ENCODE measurements at places on chromosomes 5 and 9. TPM values are rescaled to one million over a fixed set of nuclear protein-coding genes. Genes with fewer than 3 reads are reported as not detected.
A peak's percentile ranks its signal among the peaks of the same experiment; 100 is the strongest.

DNA sequence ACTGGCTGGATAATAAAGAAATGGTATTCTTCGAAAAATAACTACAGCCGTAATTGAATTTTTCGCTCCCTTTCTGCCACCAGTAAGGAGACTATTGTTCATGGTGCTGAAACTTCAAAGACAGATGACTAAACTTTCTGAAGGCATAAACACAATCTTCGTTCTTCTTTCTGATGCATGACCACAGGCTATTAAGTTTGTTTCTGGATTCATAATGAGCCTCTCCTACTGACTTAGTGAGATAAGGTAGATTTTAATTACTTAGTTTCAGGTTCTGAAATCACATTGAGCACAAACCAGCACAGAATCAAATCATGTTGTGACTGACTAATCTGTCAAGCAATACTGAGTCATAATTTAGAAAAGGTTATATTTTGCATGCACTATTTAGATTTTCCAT is 441.8 kb upstream of the CCNG1 start:
- no peaks in the 10 kb centered on the region for H3K36me3 ChIP-seq
- H3K4me3 ChIP-seq, result no peak overlapping the region
- no peaks in the 10 kb centered on the region for H3K27me3 ChIP-seq
- H3K4me1 ChIP-seq, result no peaks in the 10 kb centered on the region
- no peak overlapping the region for H3K27ac ChIP-seq
- DNase-seq, result no peak

DNA sequence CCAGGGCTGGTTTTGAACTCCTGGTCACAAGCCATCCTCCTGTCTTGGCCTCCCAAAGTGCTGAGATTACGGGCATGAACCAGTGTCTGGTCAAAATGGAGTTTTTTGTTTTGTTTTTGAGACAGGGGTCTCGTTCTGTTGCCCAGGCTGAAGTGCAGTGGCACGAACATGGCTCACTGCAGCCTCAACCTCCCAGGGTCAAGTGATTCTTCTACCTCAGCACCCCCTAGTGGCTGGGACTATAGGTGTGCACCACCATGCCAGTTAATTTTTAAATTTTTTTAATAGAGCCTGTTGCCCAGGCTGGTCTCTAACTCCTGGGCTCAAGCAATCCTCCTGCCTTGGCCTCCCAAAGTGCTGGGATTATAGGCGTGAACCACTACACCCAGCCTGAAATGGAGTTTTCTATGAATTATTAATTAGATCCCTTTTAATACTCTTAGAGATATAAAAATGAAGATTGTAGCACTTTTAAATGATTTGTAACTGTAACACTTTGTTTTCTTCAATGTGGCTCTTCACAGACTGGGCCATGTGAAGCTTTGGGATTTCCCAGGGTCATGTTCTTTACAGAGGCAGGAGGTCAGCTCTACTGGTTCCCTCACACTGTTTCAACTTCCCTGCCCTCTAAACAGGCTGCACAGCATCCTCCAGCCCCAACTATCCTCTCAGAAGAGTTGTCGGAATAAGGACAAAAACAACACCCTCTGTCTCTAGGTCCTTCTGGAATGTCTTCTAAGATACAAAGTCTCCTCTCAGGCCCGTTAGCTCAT is 32.7 kb upstream of the SPARC start:
- peaks cover 6% of the 10 kb centered on the region for H3K36me3 ChIP-seq
- no peaks in the 10 kb centered on the region for H3K27me3 ChIP-seq
- H3K27ac ChIP-seq, result no peak overlapping the region
- DNase-seq, result no peak
- no peak overlapping the region for H3K4me3 ChIP-seq

- no peak for DNase-seq
- H3K27me3 ChIP-seq, result peaks cover 45% of the 10 kb centered on the region
- H3K27ac ChIP-seq, result no peak overlapping the region
- H3K36me3 ChIP-seq, result peaks cover 9% of the 10 kb centered on the region
These were observed 47.5 kb upstream of the RNF20 start for GRCh38 chr9:101485924-101486692.

DNA sequence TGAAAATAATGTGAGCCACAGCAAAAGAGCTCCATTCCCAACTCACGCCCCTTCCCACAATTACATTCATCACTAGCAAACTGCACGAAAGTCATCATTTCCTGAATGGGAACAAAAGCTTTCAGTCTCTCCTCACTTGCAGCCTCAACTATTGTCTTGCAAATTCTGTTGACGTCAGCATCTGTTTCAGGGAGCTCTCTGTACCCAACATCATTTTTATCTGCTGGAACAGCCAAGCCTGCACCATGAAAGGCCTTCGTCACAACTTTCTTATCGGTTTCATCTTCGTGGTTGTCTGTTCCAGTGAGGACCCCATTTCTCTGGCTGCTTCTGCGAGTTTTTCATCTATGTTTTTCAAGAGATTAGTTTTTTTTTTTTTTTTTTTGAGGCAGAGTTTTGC is 14.3 kb upstream of the RNF130 start:
- H3K4me3 ChIP-seq, result peak overlapping the region; percentile 54
- H3K36me3 ChIP-seq, result no peaks in the 10 kb centered on the region
- peak overlapping the region; percentile 83 for H3K27ac ChIP-seq
- H3K4me1 ChIP-seq, result peaks cover 10% of the 10 kb centered on the region
- peaks cover 3% of the 10 kb centered on the region for H3K27me3 ChIP-seq

GRCh38 chr5:43245724-43246385 is 53.8 kb downstream of the NIM1K start:
- H3K4me3 ChIP-seq, result no peak overlapping the region
- no peak overlapping the region for H3K27ac ChIP-seq
- no peaks in the 10 kb centered on the region for H3K36me3 ChIP-seq
- peaks cover 18% of the 10 kb centered on the region for H3K27me3 ChIP-seq

DNA sequence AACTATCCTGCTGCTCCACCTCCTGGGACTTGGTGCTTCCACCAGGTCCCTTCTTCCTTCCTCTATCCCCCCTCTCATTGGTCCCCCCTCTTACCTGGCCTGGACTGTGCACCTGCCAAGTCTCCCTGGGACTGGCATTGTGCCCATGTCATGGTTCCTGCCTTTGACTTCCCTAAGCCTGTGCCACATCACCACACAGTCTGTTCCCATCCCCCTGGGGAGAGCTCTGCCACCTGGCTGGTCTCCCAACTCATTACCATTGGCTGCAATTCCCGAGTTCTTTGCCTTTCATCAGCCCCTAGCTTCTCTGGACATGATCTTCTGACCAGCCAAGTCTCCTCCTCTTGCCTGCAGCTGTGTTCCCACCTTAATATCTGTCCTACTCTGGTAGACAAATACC is 180.3 kb downstream of the SREK1 start:
- no peaks in the 10 kb centered on the region for H3K36me3 ChIP-seq
- no peak overlapping the region for H3K4me3 ChIP-seq
- H3K27me3 ChIP-seq, result peaks cover 10% of the 10 kb centered on the region

DNA sequence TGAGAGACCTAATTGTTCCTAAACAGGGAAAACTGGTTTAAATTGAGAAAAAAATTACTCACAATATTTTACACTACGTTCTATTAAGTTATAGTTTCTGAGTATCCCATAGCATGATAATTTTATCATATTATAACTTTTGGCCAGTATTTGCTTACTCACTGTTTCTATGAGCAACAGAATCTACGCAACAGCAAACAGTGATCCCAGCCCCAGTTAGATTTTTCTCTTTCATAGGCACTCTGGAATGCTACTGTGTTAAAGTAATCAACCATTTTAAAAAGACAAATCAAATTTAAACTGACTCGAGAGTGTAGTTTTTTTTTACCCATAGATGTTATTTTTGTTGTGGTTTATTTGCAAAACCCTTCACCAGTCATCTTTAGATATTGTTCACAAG is 107.2 kb downstream of the XRCC4 start:
- no peak overlapping the region for H3K27ac ChIP-seq
- H3K4me3 ChIP-seq, result no peak overlapping the region
- no peak for DNase-seq

DNA sequence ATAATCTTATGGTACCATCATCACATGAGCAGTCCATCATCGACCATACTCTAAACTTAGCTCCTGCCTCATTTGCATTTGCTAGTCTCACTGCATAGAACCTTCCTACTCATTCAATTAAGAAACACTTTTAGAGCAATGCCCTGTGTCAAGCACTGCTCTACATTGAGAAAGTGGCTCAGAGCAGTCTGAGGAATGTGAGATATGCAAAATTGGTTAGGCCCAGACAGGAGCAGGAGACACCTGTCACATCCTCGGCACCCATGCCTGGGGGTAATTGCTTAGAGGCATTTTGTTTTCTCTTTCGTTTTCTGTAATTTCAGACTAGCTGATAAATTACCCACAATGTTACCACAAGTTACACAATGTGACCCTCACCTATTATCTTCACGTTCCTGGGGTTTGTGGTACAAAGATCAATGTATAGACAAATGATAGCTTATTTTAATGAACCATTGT is 4.9 kb upstream of the RARS1 start:
- no peak overlapping the region for H3K27ac ChIP-seq
- H3K4me3 ChIP-seq, result no peak overlapping the region
- DNase-seq, result no peak
- peaks cover under 1% of the 10 kb centered on the region for H3K36me3 ChIP-seq
- peaks cover 16% of the 10 kb centered on the region for H3K4me1 ChIP-seq
- H3K27me3 ChIP-seq, result peaks cover 21% of the 10 kb centered on the region

GRCh38 chr5:172213126-172213525 is 19.2 kb downstream of the EFCAB9 start:
- no peaks in the 10 kb centered on the region for H3K27me3 ChIP-seq
- no peak overlapping the region for H3K27ac ChIP-seq
- H3K36me3 ChIP-seq, result peaks cover 20% of the 10 kb centered on the region
- no peak overlapping the region for H3K4me3 ChIP-seq
- no peak for DNase-seq

DNA sequence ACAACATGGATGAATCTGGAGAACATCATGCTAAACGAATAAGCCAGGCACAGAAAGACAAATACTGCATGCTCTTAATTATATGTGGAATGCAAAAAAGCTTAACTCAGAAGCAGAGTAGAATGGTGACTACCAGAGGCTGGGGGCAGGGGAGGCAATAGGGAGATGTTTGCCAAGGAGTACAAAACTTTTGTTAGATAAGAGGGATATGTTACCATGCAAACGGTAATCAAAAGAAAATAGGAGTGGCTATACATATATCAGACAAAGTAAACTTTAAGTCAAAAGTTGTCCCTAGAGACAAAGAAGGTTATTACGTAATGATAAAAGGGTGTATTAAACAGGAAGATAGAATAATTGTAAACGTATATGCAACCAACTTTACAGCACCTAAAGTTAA is 17.8 kb upstream of the BTNL3 start:
- no peaks in the 10 kb centered on the region for H3K36me3 ChIP-seq
- peaks cover 10% of the 10 kb centered on the region for H3K4me1 ChIP-seq
- no peak overlapping the region for H3K4me3 ChIP-seq
- no peak overlapping the region for H3K27ac ChIP-seq
- no peak for DNase-seq
- H3K27me3 ChIP-seq, result no peaks in the 10 kb centered on the region

- H3K4me1 ChIP-seq, result peaks cover 9% of the 10 kb centered on the region
- no peak for DNase-seq
- no peaks in the 10 kb centered on the region for H3K27me3 ChIP-seq
- H3K27ac ChIP-seq, result no peak overlapping the region
- H3K4me3 ChIP-seq, result no peak overlapping the region
- H3K36me3 ChIP-seq, result peaks cover 18% of the 10 kb centered on the region
These were observed 37.4 kb downstream of the PTCH1 start for GRCh38 chr9:95479330-95479729.

GRCh38 chr9:20367855-20368254 is 254.4 kb downstream of the MLLT3 start:
- no peak overlapping the region for H3K27ac ChIP-seq
- no peak overlapping the region for H3K4me3 ChIP-seq
- peaks cover 5% of the 10 kb centered on the region for H3K36me3 ChIP-seq

DNA sequence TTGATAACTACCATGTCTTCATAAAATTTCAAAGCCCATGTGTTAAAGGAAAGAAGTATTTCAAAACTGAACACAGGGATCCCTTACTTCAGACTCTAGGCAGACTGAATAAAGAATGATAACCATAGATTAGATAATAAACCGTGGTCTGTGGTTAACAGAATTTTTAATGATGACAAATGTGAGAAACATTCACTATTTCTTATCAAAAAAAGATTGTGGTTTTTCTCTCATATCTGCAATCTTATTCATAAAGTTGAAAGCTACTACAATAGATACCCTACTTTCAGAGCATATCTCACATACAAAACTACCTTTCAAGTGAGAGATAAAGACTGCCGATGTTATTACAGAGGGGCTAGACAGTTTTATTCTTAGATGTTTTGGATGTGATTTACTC is 816.8 kb upstream of the DMAC1 start:
- H3K27ac ChIP-seq, result no peak overlapping the region
- H3K27me3 ChIP-seq, result no peaks in the 10 kb centered on the region
- no peaks in the 10 kb centered on the region for H3K4me1 ChIP-seq
- DNase-seq, result no peak

GRCh38 chr5:72508241-72509170 is 1.3 kb upstream of the ZNF366 start:
- H3K4me1 ChIP-seq, result no peaks in the 10 kb centered on the region
- no peaks in the 10 kb centered on the region for H3K36me3 ChIP-seq
- no peak overlapping the region for H3K4me3 ChIP-seq

DNA sequence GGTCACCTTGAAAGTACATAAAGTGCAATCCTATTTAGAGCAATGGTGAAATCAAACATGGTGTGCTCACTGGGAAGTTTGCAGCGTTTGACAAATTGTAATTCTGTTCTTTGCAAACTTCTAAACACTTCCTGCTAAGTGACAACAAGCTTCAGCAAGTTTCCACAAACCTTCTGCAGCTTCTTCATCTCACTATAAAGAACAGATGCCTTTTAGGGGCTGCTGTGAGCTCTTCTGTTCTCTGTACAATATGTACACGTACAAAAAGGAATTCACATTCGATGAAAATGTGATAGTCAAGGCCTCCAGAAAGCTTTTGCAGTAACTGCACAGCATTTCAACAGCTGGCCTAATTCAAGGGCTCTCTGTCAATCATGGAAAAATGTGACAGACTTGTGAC is 543.1 kb downstream of the CETN3 start:
- DNase-seq, result no peak
- H3K4me1 ChIP-seq, result no peaks in the 10 kb centered on the region
- H3K4me3 ChIP-seq, result no peak overlapping the region

- no peak for DNase-seq
- no peaks in the 10 kb centered on the region for H3K36me3 ChIP-seq
- H3K27me3 ChIP-seq, result peaks cover 27% of the 10 kb centered on the region
- no peak overlapping the region for H3K4me3 ChIP-seq
- no peak overlapping the region for H3K27ac ChIP-seq
These were observed 230.5 kb downstream of the SPOCK1 start for GRCh38 chr5:137268646-137269045.

- H3K4me1 ChIP-seq, result no peaks in the 10 kb centered on the region
- peaks cover 19% of the 10 kb centered on the region for H3K27me3 ChIP-seq
- no peak for DNase-seq
- no peaks in the 10 kb centered on the region for H3K36me3 ChIP-seq
- no peak overlapping the region for H3K27ac ChIP-seq
These were observed 80.1 kb downstream of the TRPC7 start for GRCh38 chr5:136285096-136285855.

Gene TRPM6
- not detected for total RNA-seq

Gene FOXD4L6
- total RNA-seq, result not detected

Gene PRSS3
- not detected for total RNA-seq

Gene CDX1
- total RNA-seq, result not detected

Gene FOXE1
- not detected for total RNA-seq

Gene ADAMTS6
- 9.6 TPM for total RNA-seq

Gene SLC34A3
- not detected for total RNA-seq

Gene ZFYVE16
- total RNA-seq, result 22.4 TPM

Gene GDA
- total RNA-seq, result not detected

Gene PCDHA11
- not detected for total RNA-seq

Gene PCDHA7
- total RNA-seq, result not detected

Data from naive thymus-derived CD8-positive, alpha-beta T cell (primary cell).